A673 (cell line): ENCODE measurements at places on chromosomes 16 and 17.

GRCh38 chr16:17921357-17921978, 415.1 kb downstream of the NPIPA8 start:
- H3K27ac ChIP-seq = no peak overlapping the region
- no peaks in the 10 kb centered on the region for H3K27me3 ChIP-seq
- no peaks in the 10 kb centered on the region for H3K4me1 ChIP-seq
- no peak overlapping the region for H3K4me3 ChIP-seq
- no peaks in the 10 kb centered on the region for H3K36me3 ChIP-seq
- peak; percentile 31 for DNase-seq

DNA sequence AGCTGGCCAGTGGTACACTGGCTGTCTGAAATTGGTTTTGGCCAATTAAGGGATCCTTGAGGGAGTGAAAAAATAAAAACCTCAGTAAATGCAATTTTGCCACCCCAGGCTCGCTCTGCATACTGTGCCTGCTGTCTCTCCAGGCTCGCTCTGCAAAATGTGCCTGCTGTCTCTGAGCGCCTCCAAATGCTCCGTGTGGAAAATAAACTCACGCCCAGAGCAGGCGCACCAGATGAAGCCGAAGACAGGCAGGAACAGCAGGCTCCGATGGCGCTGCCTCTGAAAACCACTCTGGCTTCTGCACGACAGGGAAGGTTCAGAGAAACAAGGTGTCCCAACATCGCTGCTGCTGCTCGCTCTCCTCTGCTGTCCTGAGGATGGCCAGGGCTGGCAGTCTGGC, 29.1 kb downstream of the SNN start:
- peaks cover 9% of the 10 kb centered on the region for H3K36me3 ChIP-seq
- H3K4me1 ChIP-seq = no peaks in the 10 kb centered on the region

- no peaks in the 10 kb centered on the region for H3K27me3 ChIP-seq
- no peak overlapping the region for H3K4me3 ChIP-seq
- no peaks in the 10 kb centered on the region for H3K4me1 ChIP-seq
- H3K36me3 ChIP-seq = no peaks in the 10 kb centered on the region
- no peak for DNase-seq
- H3K27ac ChIP-seq = no peak overlapping the region
Observed at GRCh38 chr17:59851439-59852375, 41.0 kb downstream of the TUBD1 start.

DNA sequence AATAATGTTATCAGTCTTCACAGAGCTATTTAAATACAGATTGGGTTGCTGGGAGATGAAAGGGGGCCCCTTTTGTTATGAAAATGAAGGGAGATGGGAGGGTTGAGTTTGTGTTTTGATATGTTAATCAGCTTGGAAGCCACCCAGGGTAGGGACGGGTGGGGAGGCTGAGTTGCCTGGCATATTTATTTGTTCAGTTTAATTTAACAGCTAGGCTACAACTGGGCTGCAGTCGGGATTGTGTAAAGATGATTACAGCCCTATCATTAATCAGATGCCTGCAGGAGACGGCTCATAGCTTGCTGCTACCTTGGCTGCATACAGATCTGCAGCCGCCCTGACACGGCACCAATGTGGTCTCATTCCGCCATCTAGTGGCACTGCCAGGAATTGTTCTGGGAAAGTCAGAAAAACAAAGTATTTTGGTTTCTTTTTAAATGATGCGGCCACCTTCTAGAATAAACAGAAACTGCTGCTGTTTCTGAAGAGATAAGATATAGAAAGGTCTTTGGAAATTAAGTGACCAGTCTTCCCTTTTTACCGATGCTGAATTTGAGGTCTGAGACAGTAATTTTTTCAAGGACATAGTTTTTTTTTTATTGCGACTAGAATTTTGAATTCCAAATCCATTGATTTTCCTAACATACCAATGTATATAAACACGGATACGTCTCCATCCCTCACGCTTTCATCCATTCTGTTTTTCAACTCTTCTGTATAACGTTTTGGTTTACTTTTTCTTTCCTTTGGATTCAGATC, 458.0 kb upstream of the ASIC2 start:
- no peaks in the 10 kb centered on the region for H3K27me3 ChIP-seq
- DNase-seq = peak; percentile 55
- H3K27ac ChIP-seq = no peak overlapping the region
- no peaks in the 10 kb centered on the region for H3K4me1 ChIP-seq

- H3K27ac ChIP-seq = no peak overlapping the region
- no peak for DNase-seq
- peaks cover 7% of the 10 kb centered on the region for H3K4me1 ChIP-seq
- H3K27me3 ChIP-seq = no peaks in the 10 kb centered on the region
- no peak overlapping the region for H3K4me3 ChIP-seq
Observed at GRCh38 chr17:28737770-28738679, 5.8 kb upstream of the TRAF4 start.
